Astrocyte of the spinal cord (primary cell): ENCODE measurements at places on chromosomes 13 and 19.
A peak's percentile ranks its signal among the peaks of the same experiment; 100 is the strongest.

GRCh38 chr13:98144027-98144741 is 1.3 kb downstream of the FARP1 start:
- peak; percentile 53 for DNase-seq

GRCh38 chr19:10643172-10643967 is 10.8 kb upstream of the ILF3 start:
- DNase-seq: no peak

GRCh38 chr13:51822106-51822815 is 18.3 kb upstream of the DHRS12 start:
- DNase-seq: no peak

DNA sequence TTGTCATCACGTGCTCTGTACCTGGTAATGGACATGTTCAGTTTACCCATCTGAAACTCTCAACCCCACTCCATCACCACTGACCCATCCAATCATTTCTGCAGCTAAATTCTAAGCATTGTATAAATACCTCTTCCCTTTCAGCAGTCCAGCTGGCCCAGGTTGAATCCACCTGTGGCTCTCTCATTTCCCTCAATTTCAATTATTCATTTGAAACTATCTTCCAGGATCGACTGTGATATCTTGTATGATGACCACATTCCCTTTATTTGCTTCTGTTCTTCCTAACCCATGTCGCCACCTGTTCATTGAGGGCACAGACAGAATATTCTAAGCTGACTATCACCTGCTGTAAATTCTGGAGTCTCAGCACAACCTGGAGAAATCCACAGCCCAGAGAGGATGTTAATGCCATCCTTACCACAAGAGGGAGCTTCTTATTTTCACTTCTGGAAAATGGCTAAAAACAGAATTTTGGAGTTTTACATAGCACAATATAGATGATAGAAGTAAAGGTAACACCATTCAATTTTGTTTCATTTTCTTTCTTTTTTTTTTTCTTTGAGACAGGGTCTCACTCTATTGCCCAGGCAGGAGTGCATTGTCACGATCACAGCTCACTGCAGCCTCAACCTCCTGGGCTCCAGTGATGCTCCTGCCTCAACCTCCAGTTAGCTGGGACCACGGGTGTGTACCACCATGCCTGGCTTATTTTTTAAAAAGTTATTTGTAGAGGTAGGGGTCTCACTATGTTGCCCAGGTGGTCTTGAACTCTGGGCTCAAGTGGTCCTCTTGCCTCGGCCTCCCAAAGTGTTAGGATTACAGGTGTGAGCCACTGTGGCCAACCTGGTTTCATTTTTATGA is 38.6 kb downstream of the ZNF823 start:
- DNase-seq: peak; percentile 30

GRCh38 chr19:55387736-55388497 is 2.2 kb downstream of the RPL28 start:
- no peak for DNase-seq

DNA sequence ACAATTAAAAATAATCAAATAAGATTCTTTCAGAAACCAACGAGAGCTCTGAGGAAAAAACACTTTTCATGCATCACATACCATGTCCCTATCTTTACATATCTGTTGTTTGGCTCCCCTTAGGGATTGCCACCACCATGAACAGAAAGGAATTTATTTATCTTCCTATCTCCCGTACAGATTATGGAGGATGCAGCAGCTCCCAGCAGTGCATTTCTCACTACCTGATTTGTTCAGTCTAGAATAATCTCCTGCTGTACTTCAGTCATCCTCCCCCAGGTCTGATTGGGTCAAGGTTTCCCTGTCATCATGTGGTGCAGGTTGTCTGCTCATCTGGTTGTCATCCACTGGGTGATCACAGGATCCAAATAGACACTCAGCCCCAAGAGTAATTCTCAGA is 451.3 kb downstream of the OXGR1 start:
- DNase-seq: no peak

DNA sequence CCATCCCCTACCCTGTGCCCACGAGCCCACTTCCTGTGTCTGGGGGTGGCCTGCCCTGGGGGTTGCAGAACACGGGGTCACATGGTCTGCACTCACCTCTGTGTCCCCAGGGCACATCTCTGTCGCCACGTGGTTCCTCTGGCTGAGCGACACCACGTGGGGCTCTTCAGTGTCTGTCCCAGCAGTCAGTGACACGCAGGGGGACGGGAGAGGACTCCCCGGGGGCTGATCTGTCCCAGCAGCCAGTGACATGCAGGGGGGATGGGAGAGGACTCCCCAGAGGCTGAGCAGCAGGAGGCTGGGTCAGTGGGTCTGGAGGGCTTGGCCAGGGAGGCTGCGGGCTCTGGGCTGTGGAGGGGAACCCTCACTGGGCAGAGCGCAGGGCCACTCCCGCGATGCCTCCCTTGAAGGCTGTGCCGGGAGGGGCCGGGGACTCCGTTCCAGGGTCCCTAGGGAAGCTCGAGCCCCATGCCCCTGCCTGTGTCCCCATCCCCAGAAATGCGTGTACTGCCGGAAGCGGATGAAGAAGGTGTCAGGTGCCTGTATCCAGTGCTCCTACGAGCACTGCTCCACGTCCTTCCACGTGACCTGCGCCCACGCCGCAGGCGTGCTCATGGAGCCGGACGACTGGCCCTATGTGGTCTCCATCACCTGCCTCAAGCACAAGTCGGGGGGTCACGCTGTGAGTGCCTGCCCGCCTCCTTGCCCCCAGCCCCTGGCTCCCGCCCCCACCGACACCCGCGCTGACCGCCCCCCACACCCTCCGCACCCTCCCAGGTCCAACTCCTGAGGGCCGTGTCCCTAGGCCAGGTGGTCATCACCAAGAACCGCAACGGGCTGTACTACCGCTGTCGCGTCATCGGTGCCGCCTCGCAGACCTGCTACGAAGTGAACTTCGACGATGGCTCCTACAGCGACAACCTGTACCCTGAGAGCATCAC is 174.8 kb downstream of the KDM4B start:
- no peak for DNase-seq

GRCh38 chr19:38142176-38143035 is 81.6 kb downstream of the DPF1 start:
- DNase-seq: peak; percentile 36

- peak; percentile 98 for DNase-seq
Observed at GRCh38 chr19:41225238-41226052, 6.4 kb downstream of the AXL start.

DNA sequence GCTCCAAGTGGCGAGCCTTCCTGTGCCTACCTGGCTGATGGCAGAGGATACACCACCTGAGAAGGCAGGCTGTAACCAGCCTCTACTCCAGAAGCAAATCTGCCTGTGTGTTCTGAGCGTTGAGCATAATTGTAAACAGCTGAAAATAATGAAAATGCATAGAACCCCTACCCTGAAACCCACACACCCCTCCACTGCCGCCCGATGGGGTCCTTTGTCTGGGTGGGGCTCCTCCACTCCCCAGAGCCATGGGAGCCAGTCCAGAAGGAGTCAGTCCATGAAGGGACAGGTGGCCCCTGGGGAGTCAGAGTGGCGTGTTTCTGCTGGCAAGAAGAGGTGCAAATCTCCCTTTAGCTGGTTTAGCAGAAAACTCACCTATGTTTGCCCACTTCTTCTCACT is 8.0 kb upstream of the SOX1 start:
- no peak for DNase-seq

GRCh38 chr19:8458380-8458779 is 13.6 kb downstream of the HNRNPM start:
- no peak for DNase-seq

- peak; percentile 66 for DNase-seq
Observed at GRCh38 chr19:48745208-48745995, 1.3 kb downstream of the IZUMO1 start.

GRCh38 chr19:3538965-3539755 is at the start of gene TEKTIP1:
TEKTIP1 (plus strand) TSS chr19:3539174; CDS start chr19:3539178, 4 bp downstream.
- DNase-seq: no peak

- no peak for DNase-seq
Observed at GRCh38 chr13:29556742-29557141, 38.7 kb downstream of the SLC7A1 start.

GRCh38 chr13:49840675-49841074 is 48.2 kb upstream of the KPNA3 start:
- DNase-seq: no peak

- no peak for DNase-seq
Observed at GRCh38 chr19:51341976-51342580, at the start of gene VSIG10L. VSIG10L (minus strand) TSS chr19:51342139; CDS start chr19:51342124, 15 bp downstream.

GRCh38 chr19:45542234-45542668 is 35.0 kb downstream of the VASP start:
- DNase-seq: no peak

DNA sequence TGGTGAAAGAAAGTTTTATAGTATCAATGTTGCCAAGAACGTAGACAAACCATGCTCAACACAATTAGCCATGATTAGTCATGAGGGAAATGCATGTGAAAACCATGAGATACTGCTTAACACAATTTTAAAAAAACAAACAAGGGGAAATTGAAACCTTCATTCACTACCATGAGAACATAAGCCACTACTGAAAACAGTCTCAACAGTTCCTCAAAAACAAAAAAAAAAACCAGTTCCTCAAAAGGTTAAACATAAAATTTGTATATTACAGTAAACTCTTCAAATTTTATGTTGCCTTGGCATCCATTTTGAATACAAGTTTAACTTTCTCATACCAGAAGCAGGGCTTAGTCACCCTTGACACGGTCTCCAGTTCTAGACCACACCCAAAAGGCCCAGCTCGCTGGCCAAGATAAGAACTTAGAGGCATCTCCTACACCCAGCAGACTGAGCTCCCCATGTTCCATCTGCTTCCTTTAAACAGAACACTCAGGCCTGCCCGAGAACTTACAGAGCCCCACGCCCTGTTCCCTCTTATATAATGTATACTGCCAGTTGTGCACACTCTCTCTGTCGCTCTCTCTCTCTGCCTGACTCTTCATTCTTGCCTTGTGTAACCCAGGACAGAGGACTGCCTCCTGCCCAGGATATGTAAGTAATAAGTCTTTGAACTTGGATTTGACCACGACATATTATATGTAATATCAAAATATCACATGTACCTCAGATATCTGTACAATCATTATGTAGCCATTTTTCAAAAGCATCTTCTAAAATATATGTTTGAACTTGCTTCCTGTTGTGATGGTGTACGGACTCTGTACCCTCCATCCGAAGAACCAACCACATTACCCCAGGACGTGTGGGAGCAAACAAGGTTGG is 67.4 kb downstream of the STK24 start:
- peak; percentile 90 for DNase-seq

GRCh38 chr19:53903055-53903680 is 5.9 kb upstream of the CACNG7 start:
- peak; percentile 37 for DNase-seq

- peak; percentile 72 for DNase-seq
Observed at GRCh38 chr19:46813839-46814358, 25.5 kb upstream of the SLC1A5 start.

GRCh38 chr19:17078036-17078919 is 2.7 kb downstream of the MYO9B start:
- no peak for DNase-seq

DNA sequence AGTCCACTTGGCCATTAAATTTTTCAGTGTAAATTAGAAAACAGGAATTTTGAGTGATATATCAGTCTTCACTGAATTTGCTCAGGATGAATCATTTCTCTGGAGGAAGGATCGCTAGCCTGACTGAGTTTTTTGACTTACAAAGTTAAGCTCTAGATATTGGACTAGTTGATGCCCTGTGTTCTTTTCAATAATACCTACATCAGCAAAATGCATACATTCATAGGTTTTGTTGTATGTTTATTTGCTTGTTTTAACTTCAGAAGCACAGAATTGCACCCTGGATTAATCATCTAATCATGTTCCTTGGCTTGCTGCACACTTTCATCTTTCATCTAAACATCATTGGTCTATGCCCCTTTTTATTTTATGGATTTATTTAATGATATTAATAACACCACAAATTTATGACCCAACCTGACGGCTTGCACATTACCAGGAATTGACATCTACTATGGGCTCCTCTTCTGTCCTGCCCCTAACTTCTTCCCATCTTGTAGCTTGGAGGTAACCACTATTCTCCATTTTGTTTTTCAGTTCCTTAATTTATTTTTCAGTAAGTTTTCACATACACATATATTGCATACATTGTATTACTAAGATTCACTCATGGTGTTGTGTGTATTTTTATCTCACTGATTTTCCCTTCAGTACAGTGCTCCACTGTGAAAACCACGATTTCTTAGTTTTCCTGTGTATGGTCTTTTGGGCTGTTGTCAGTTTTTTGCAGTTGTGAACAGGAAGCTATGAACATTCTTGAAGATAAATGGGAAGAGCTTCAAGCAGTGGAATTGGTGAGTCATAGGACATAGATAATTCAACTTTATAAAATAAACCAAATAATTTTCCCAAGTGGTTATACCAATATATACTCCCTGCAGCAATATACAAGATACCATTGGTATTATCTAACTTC is 23.3 kb downstream of the COMMD6 start:
- DNase-seq: peak; percentile 27

DNA sequence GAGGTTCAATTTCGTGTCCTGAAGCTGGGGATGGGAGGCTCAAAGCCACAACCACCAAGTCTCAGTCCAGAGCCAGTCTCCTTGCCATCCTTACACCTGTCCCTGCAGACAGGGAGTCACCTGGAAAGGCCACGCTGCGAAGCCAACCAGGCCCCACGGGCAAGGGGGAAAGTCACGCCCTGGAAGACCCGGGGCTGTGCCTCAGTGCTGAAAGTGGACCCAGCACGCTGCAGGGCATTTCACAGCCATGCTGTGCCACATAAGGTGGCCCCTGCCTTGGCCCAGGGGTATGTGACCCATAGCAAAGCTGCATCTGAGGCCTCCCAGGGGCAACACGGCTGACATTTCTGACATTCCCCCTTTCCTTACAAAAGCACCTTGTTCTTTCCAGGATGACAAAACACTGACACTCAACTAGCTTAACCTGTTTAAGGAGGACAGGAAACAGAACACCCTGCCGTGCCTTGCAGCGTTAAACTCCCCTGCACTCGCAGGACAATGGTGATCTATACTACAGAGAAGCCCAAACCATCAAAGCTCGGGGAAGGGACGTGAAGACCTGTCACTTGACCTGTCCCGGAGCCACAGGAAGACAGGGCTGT is 14.8 kb downstream of the CHERP start:
- DNase-seq: no peak

- peak; percentile 89 for DNase-seq
Observed at GRCh38 chr19:48290771-48291488, 21.0 kb downstream of the ZNF114 start.

GRCh38 chr13:106738186-106738678 is 170.3 kb upstream of the ARGLU1 start:
- DNase-seq: no peak

GRCh38 chr13:37715606-37716015 is 117.0 kb upstream of the POSTN start:
- DNase-seq: peak; percentile 71

- no peak for DNase-seq
Observed at GRCh38 chr19:4108767-4109625, 14.9 kb downstream of the MAP2K2 start.

GRCh38 chr13:76019421-76020044 is 383.4 kb downstream of the LMO7 start:
- peak; percentile 11 for DNase-seq

- peak; percentile 78 for DNase-seq
Observed at GRCh38 chr19:5112681-5113575, 144.0 kb downstream of the KDM4B start.

GRCh38 chr13:39417643-39418042 is 185.3 kb downstream of the LHFPL6 start:
- DNase-seq: peak; percentile 77

- DNase-seq: peak; percentile 81
Observed at GRCh38 chr19:34475026-34475974, 6.3 kb upstream of the WTIP start.

GRCh38 chr19:38850436-38850975 is 720 bp upstream of the HNRNPL start:
- no peak for DNase-seq
